ENCODE measurements at places on chromosomes 2 and 18.

- DNase-seq, result no peak
These were observed 1356.2 kb upstream of the NXPH2 start for GRCh38 chr2:140136366-140136765.

DNA sequence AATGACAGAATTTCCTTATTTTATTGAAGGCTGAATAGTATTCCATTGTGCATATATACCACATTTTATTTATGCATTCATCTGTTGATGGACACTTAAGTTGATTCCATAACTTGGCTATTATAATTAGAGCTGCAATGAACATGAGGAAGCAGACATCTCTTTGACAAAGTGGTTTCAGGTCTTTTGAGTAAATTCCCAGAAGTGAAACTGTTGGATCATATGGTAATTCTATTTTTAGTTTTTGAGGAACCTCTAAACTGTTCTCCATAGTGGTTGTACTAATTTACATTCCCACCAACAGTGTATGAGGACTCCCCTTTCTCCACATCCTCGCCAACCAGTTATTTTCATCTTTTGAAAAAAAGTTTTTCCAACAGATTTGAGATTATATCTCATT, 77.5 kb downstream of the TMEM200C start:
- no peak for DNase-seq

GRCh38 chr18:29377346-29377745, 1200.4 kb upstream of the CDH2 start:
- DNase-seq, result no peak

GRCh38 chr2:111634995-111635538, 248.9 kb downstream of the ANAPC1 start:
- no peak for DNase-seq

GRCh38 chr2:118856330-118856977, 9.0 kb upstream of the EN1 start:
- no peak for DNase-seq

- no peak for DNase-seq
These were observed 78.1 kb upstream of the YWHAQ start for GRCh38 chr2:9708683-9709538.

GRCh38 chr2:98839292-98839691, 96.7 kb downstream of the CRACDL start:
- no peak for DNase-seq

GRCh38 chr2:3780477-3781402, 77.4 kb downstream of the DCDC2C start:
- DNase-seq, result peak; percentile 75

- DNase-seq, result no peak
These were observed 22.4 kb upstream of the KCNK3 start for GRCh38 chr2:26670171-26670570.

GRCh38 chr2:168490015-168490874, 34.2 kb downstream of the CERS6 start:
- peak; percentile 30 for DNase-seq

DNA sequence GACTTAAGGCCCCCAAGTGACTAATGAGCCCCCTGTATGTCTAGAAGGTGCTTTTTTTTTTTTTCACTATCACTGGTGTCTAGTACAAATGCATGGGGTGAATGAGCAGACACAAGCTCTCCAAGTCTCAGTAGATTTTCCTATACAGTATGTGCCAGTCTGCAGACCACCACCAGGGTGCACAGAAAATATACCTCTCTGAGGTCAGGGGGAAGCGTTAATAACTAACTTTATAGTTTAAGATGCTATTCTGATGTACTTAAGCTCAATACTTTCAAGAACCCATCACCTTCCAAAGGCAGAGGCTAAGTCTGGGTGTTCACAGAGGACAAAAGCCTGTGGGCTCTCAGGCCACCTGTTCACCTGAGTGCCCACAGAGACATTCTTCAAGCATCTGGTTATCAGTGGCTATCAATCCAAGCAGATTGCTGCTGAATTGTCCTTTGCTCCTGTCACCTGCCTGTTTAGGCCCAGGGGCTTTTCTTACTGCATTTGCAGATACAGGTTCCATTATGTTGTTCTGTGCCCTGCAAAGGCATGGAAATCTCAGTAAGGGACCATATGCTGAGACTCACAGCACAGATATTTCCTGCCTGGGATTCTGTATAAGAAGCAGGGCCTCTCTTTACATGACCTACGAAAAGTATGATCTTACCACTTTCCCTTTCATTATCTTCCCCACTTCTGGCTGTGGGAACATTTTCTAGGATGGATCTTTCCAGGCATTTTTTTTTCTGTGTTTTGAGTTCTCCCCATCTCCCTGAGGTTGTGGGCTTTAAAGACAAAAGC, 534.6 kb downstream of the TNS1 start:
- no peak for DNase-seq

DNA sequence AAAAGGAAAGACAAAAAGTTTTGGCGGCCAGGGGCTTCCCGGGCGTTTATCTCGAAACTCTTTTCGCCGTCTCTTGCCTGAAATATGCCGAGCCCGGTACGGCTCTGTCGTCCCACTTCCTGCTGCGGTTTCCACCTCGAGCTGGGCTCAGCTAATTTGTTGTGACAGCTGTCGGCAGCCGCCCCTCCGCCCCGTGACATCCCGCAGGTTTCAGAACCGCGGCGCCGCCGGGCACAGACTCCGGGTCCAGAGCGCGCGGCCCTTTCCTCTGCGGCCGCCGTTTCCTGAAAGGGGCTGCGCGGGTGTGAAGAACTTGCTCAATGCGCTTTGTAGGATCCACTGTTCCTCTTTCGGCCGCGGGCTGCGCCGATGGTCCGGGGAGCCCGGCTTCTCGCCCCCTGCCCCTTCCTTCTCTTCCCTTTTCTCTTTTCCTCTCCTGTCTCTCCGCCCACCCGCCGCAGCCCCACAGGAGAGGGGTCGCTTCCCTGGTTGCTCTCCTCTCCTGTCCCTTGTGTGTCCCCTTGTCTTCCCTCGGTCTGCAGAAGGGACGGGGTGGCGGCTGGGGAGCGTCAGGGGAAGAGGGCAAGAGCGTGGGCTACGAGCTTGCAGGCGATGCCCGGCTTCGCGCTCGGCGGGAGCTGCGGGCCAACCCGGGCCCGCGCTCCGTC, 648 bp downstream of the ARID5A start:
- peak; percentile 70 for DNase-seq

GRCh38 chr18:36298126-36298741, 721 bp downstream of the FHOD3 start:
- DNase-seq, result peak; percentile 22

DNA sequence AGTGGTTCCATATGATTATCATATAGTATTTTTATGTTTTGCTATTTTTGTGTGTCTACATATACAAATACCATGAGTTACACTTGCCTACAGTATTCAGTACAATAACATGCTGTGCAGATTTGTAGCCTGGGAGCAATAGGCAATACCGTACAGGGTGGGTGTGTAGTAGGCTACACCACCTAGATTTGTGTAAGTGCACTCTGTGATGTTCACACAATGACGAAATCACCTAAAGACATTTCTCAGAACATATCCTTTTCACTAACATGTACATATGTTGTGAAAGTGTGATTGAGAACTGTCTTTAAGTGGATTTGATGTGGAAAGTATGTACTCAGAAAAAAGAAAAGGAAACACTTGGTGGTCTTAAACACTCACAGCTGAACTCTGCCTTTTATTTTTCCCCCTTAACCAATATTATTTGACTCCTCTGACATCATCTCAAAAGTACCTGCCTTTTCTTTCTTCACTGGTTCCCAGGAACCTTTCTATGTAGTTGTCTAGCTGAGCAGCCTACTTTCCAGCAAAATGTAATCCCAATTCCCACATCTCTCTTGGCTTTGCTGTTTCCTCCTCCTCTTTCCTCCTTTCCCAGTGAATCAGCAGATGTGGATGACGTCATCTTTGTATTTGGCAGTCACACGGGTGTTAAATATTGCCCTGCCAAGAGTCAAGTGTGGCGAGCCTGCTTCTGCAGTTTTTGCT, 47.7 kb downstream of the OSBPL6 start:
- no peak for DNase-seq

DNA sequence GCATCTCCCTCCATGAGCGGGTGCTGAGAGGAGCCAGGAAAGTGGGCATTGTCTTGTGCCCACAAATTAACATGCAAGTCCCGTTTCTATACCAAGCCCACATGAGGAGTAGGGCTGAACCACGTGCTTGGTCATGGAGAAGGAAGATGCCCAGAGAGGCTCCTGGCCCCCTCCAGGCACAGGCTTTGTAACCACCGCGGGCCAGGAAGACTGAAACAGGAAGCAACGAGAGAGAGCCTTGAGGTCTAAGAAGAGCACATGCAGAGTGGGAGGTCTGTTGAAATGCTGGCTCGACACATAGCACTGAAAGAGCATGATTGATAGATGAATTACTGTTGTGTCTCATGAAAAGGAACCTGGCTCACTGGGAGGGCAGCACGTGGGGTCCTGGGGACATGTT, 36.3 kb downstream of the VWA3B start:
- no peak for DNase-seq

DNA sequence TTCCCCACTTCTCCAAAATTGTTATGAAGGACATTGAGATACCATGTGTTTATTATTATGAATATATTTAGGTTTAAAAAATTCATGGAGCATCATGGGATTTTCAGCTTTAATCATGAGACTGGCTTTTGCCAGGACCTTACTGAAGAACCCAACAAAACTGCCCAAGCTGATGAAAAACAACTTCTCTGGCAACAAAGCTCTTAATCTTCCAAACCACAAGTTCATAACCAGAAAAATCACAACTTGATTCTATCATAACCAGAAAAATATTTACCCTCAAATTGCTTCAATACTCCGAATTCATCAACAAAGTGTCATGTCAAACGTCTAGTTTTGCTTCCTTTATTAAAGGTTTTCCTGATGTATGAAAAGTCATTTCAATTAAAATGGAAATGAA, 971.8 kb upstream of the ACVR2A start:
- DNase-seq, result no peak

DNA sequence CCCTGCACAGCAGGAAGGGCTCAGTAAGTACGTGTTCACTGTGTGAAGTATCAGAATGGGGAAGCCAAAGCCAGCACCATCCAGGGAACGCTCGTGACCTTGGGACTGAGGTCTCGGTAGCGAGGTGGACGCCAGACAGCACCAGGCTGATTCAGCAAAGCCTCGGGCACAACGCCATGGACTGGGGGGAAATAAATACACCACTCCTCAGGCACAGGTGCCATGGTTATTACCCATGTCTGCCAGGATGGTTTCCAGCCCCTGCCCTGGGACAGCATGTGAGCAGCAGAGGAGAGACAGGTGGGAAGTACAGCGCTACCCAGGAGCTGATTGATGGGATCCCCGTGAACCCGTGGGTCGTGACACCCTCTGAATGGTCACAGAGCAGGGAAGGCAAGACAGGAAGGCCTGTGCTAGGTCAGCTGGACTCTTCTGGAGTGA, 53.0 kb downstream of the REEP1 start:
- DNase-seq, result no peak

DNA sequence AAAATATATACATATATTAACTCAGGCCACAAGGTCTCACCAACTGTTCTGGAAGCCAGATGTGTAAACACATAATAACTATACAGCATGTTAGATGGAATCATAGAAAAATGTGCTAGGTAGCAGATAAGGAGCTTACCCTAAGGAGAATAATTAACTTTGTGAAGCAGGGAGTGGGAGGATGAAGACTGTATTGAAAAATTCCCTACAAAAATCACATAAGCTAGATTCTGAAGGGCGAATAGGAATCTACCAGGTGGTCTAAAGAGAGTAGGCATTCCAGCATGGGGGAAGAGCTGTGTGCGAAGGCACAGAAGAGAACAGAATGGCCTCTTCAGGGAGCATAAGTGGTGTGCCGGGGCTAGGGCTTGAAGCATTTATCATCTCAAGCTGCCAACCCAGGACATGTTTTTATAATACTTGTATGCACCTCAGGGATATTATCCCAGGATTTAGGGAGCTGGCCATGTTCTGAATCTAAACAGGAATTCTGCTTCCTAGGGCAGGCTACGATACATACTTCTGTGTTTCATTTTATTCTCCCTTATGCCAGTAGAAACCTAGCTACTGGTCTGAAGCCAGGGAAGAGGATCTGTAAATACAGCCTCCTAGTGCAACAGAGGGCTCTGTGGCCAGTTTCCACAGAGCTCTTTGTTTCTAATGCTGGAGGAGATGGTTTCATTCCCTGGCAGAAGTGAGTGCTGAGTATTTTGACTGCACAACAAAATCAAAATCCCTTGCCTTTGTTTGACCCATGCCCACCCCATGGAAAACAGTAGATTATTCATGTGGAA, 56.7 kb downstream of the NEMP2 start:
- no peak for DNase-seq

GRCh38 chr2:24175631-24176187, 856 bp downstream of the FAM228A start:
- no peak for DNase-seq

- no peak for DNase-seq
These were observed 188.7 kb downstream of the FTCDNL1 start for GRCh38 chr2:199662255-199662654.

- DNase-seq, result no peak
These were observed 16.0 kb upstream of the KLF7 start for GRCh38 chr2:207181526-207182274.

DNA sequence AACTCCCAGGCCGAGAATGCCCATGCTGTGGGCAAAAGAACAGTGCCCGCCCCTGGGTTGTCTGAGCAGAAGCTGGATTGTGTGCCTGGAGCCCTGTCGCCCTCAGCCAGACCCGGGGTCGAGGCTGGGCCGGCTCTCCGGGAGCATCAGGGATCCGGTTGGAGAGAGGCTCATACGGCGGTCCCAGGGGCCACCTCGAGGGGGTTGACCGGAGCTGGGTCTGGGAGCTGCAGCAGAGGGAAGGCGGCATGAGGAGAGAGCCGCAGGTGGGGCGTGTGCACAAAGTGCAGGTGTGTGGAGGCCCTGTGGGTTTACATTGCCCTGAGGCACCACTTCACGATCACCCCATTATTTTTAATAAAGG, 39.5 kb downstream of the MBP start:
- no peak for DNase-seq

GRCh38 chr2:155972916-155973315, 359.6 kb downstream of the NR4A2 start:
- no peak for DNase-seq

DNA sequence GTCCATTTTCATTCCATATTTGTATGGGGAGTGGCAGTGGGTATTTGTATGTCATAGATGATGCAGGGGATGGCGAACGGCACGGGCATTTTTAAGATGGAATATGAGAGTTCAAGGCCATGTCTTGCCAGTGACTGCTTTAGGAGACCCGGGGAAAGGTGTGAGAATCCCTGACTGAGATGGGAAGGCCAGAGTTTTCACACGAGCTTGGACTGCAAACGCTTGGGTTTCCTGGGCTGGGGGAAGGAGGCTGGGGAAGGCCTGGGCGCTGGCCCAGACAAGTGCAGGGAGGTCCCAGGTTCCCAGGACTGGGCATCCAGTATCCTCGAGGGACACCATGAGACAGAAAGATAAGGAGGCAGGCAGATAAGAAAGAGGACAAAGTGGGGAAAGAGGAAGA, 35.2 kb downstream of the CNGA3 start:
- DNase-seq, result no peak

DNA sequence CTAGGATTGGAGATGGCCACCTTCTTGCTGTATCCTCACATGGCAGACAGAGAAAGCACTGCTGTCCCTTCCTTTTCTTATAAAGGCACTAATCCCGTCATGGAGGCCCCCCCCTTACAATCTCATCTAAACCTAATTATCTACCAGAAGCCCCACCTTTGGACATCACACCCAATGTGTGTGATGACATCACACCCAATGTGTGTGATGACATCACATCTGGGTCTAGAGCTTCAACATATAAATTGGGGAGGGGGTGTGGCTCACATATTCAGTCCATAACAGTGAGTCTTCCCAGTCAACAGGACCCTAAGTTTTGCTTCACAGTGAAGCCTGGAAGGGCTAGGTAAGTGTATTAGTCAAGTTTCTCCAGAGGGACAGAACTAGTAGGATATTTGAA, 213.1 kb downstream of the NYAP2 start:
- DNase-seq, result no peak

GRCh38 chr2:168699844-168700417, 102.5 kb upstream of the NOSTRIN start:
- no peak for DNase-seq

Measured in GM19239 (cell line).